Neural progenitor cell (in vitro differentiated cells): ENCODE measurements at places on chromosomes 12 and 14. TPM values are rescaled to one million over a fixed set of nuclear protein-coding genes. Genes with fewer than 3 reads are reported as not detected.

The ABCC9 gene
- total RNA-seq: not detected in 2 replicates

The CLEC4C gene
- total RNA-seq: not detected in 2 replicates

The CLEC14A gene
- not detected in 2 replicates for total RNA-seq

- H3K4me1 ChIP-seq: peaks cover 23% of the 10 kb centered on the region
- no peak overlapping the region for H3K27ac ChIP-seq
- H3K36me3 ChIP-seq: peaks cover 7% of the 10 kb centered on the region
Measured at GRCh38 chr14:103488071-103488470, 34.6 kb downstream of the CKB start.
